ENCODE measurements at places on chromosomes 4 and X. TPM values are rescaled to one million over a fixed set of nuclear protein-coding genes. Genes with fewer than 3 reads are reported as not detected.

LRAT gene
- 0.12 TPM for total RNA-seq

FRG2 gene
- 0.12 TPM for total RNA-seq

GRPR gene
- not detected for total RNA-seq

VCX2 gene
- total RNA-seq: not detected

P2RY10 gene
- total RNA-seq: 54.5 TPM

HPGDS gene
- not detected for total RNA-seq

FAM241A gene
- 7.5 TPM for total RNA-seq

LANCL3 gene
- total RNA-seq: 0.04 TPM

DNA sequence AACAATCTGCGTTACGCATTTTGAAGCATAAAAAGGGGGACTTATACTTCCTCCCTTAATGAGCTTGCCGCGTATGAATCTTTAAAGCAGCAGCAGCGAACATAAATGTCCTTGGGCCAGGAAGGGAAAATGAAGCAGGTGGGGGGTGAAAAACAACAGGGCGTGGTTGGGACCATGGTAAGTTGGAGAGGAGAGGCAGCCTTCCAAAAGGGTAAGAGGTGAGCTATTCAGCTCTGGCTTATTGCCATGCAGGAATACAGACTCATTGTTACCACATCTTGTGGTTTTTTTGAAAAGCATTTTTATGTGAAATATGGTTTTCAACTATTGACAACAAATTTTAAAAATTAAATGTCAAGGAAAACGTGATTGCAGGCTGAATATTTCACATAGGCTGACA is 710.7 kb upstream of the FAM241A start:
- no peaks in the 10 kb centered on the region for H3K4me1 ChIP-seq
- H3K27me3 ChIP-seq: no peaks in the 10 kb centered on the region
- DNase-seq: no peak

- no peaks in the 10 kb centered on the region for H3K27me3 ChIP-seq
- no peak overlapping the region for H3K4me3 ChIP-seq
These were observed 90.4 kb upstream of the RASGEF1B start for GRCh38 chr4:81562093-81562492.

DNA sequence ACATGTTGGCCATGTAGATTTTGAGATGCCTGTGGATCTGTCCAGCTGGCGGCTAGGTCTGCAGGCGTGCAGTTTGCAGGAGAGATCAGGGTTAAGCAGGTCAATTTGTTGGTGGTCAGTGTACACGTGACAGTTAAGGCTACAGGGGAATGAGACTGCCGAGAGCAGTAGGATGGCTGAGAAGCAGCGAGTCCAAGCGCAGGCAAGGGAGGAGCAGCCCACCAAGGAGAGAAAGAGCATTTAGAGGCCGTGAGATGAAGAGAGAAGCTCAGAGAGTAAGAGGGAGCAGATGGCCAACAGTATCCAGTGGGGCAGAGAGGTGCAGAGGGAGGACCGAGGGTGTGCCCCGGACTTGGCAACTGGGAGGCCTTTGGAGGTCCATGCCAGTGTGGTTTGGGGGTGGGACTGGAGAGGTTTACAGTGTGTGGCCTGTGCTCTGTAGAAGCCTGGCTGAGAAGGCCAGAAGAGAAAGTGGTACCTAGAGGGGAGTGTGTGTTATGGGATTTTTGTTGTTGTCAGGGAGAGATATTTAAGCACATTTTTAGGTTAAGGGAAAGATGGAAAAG is 18.4 kb downstream of the SNX25 start:
- H3K36me3 ChIP-seq: no peaks in the 10 kb centered on the region
- no peak for DNase-seq
- no peak overlapping the region for H3K27ac ChIP-seq
- H3K27me3 ChIP-seq: no peaks in the 10 kb centered on the region

DNA sequence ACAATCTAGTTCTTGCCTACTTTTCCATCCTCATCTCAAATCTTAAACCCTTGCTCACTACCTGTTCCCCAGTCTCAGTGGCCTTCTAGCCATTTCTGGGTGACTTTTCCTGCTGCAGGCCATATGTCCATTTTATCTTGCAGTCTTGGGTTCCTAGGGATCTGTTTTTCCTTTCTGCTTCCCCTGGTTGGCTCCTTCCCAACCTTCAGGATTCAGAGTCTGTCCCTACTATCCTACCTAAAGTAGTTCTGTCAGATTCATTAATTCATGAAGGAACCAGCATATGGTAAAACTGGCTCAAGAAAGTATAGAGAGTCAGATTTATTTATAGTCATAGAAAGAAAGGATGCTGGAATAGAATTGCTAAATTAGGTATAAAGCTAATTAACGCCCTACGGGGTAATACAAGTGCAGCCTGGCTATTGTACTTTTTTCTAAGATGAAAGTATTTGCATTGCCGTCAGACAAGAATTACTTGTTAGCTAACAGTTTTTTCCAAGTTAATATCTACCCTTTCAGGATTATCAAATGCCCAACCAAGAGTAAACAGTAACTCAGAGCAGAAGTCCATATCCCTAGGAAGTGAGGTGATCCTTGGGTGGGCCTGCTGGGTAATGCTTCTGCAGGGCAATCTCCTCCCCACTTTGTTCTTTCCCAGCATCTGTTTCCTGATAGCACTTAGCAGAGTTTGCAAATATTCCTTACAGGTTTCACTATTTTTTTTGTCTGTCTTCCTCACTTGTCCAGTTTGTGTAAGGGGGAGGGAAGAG is 63.6 kb downstream of the REPS2 start:
- no peak overlapping the region for H3K27ac ChIP-seq
- H3K36me3 ChIP-seq: no peaks in the 10 kb centered on the region
- no peaks in the 10 kb centered on the region for H3K4me1 ChIP-seq
- no peak for DNase-seq
- no peaks in the 10 kb centered on the region for H3K27me3 ChIP-seq
- no peak overlapping the region for H3K4me3 ChIP-seq

- DNase-seq: no peak
- no peak overlapping the region for H3K4me3 ChIP-seq
- H3K27ac ChIP-seq: no peak overlapping the region
- no peaks in the 10 kb centered on the region for H3K36me3 ChIP-seq
These were observed 54.1 kb downstream of the SYTL5 start for GRCh38 chrX:38060331-38060878.

GRCh38 chrX:40263014-40263560 is 165.3 kb upstream of the BCOR start:
- H3K27me3 ChIP-seq: no peaks in the 10 kb centered on the region
- no peak for DNase-seq
- no peak overlapping the region for H3K4me3 ChIP-seq
- no peaks in the 10 kb centered on the region for H3K36me3 ChIP-seq
- no peak overlapping the region for H3K27ac ChIP-seq

GRCh38 chrX:35040871-35041270 is 98.3 kb downstream of the FAM47B start:
- no peaks in the 10 kb centered on the region for H3K27me3 ChIP-seq
- no peak overlapping the region for H3K27ac ChIP-seq
- no peaks in the 10 kb centered on the region for H3K4me1 ChIP-seq

- H3K4me3 ChIP-seq: no peak overlapping the region
- H3K27ac ChIP-seq: no peak overlapping the region
- H3K27me3 ChIP-seq: no peaks in the 10 kb centered on the region
- H3K4me1 ChIP-seq: peaks cover 25% of the 10 kb centered on the region
- H3K36me3 ChIP-seq: peaks cover 34% of the 10 kb centered on the region
These were observed 8.3 kb downstream of the RPS4X start for GRCh38 chrX:72268597-72269365.

GRCh38 chr4:138576684-138577083 is 334.5 kb upstream of the SLC7A11 start:
- no peak for DNase-seq
- no peak overlapping the region for H3K4me3 ChIP-seq
- H3K4me1 ChIP-seq: no peaks in the 10 kb centered on the region

GRCh38 chr4:2938906-2939305 is 24.3 kb downstream of the NOP14 start:
- H3K27me3 ChIP-seq: no peaks in the 10 kb centered on the region
- peak overlapping the region; percentile 43 for H3K27ac ChIP-seq
- peaks cover 57% of the 10 kb centered on the region for H3K36me3 ChIP-seq
- H3K4me3 ChIP-seq: peak overlapping the region; percentile 15
- peaks cover 29% of the 10 kb centered on the region for H3K4me1 ChIP-seq

GRCh38 chrX:72011734-72012133 is 101.1 kb downstream of the NHSL2 start:
- no peak for DNase-seq
- no peaks in the 10 kb centered on the region for H3K4me1 ChIP-seq
- H3K4me3 ChIP-seq: no peak overlapping the region
- no peaks in the 10 kb centered on the region for H3K36me3 ChIP-seq
- H3K27me3 ChIP-seq: peaks cover 9% of the 10 kb centered on the region
- H3K27ac ChIP-seq: no peak overlapping the region

GRCh38 chr4:36133086-36133485 is 111.2 kb downstream of the ARAP2 start:
- H3K4me3 ChIP-seq: no peak overlapping the region
- peaks cover 13% of the 10 kb centered on the region for H3K36me3 ChIP-seq
- H3K4me1 ChIP-seq: no peaks in the 10 kb centered on the region
- H3K27ac ChIP-seq: no peak overlapping the region
- DNase-seq: no peak

DNA sequence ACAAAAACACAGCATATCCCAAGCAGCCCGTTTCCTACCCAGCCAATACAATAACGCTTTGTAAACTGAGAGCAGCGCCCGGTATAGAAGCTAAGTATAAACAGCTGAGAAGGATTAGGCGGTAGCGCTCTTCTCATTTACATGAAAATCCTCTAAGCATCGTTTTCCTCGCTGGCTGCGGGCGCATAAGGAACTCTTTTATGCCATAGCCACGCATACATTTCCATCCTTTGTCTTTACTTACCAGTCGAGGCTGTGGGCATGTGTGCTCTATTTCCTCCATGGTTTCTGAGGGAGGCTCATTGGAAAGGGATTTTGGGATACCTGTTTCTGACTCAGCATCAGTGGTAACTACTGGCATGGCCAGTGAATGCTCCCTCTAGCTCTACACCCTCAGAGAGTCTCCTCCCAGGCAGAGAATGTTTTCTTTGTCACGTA is 383 bp downstream of the PCYT1B start:
- DNase-seq: no peak
- H3K27me3 ChIP-seq: peaks cover 21% of the 10 kb centered on the region
- peak overlapping the region; percentile 76 for H3K4me3 ChIP-seq
- no peaks in the 10 kb centered on the region for H3K36me3 ChIP-seq
- H3K27ac ChIP-seq: no peak overlapping the region
- H3K4me1 ChIP-seq: peaks cover 13% of the 10 kb centered on the region

DNA sequence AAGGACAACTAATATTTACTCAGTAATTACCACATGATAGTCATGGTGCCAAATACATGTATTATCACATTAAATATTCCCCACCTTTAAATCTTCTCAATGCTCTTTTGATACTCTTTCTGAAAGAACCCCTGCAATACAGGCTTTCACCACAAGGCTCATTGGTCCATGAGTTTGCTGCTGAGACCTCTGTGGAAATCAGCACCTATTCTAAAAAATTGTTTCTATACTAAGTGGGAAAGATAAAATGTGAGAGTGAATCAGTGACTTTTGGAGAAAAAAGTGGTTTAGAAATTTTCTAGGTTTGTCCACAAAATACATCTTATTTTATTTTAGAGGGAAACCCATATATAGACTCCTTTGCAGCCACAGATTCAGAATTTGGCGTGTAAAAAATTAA is 257.3 kb downstream of the ZIC3 start:
- H3K27ac ChIP-seq: no peak overlapping the region
- no peaks in the 10 kb centered on the region for H3K36me3 ChIP-seq
- H3K27me3 ChIP-seq: no peaks in the 10 kb centered on the region
- no peak for DNase-seq

GRCh38 chr4:125703443-125703842 is 388.7 kb downstream of the FAT4 start:
- no peaks in the 10 kb centered on the region for H3K4me1 ChIP-seq
- H3K27ac ChIP-seq: no peak overlapping the region
- no peaks in the 10 kb centered on the region for H3K27me3 ChIP-seq
- H3K4me3 ChIP-seq: no peak overlapping the region
- H3K36me3 ChIP-seq: no peaks in the 10 kb centered on the region

- no peaks in the 10 kb centered on the region for H3K36me3 ChIP-seq
- H3K27ac ChIP-seq: no peak overlapping the region
- peaks cover 4% of the 10 kb centered on the region for H3K4me1 ChIP-seq
- H3K27me3 ChIP-seq: no peaks in the 10 kb centered on the region
- DNase-seq: no peak
These were observed 293.8 kb upstream of the ARSJ start for GRCh38 chr4:114273238-114273637.

DNA sequence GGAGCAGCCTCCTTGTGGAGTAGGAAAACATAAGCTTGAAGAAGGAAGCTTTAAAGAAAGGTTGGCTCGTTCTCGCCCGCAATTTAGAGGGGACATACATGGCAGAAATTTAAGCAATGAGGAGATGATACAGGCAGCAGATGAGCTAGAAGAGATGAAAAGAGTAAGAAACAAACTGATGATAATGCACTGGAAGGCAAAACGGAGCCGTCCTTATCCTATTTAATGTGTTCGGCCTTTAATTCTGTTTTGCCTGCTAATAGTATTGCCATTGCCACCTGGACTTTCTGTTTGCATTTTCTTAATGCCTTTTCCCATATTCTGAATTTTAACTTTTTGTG is 1.4 kb downstream of the TCEAL1 start:
- H3K27ac ChIP-seq: no peak overlapping the region
- no peaks in the 10 kb centered on the region for H3K36me3 ChIP-seq
- DNase-seq: no peak
- peak overlapping the region; percentile 88 for H3K4me3 ChIP-seq
- peaks cover 12% of the 10 kb centered on the region for H3K4me1 ChIP-seq

- H3K4me3 ChIP-seq: no peak overlapping the region
- no peaks in the 10 kb centered on the region for H3K27me3 ChIP-seq
- peaks cover 12% of the 10 kb centered on the region for H3K36me3 ChIP-seq
- DNase-seq: no peak
These were observed 20.6 kb downstream of the MED28 start for GRCh38 chr4:17635056-17635455.

DNA sequence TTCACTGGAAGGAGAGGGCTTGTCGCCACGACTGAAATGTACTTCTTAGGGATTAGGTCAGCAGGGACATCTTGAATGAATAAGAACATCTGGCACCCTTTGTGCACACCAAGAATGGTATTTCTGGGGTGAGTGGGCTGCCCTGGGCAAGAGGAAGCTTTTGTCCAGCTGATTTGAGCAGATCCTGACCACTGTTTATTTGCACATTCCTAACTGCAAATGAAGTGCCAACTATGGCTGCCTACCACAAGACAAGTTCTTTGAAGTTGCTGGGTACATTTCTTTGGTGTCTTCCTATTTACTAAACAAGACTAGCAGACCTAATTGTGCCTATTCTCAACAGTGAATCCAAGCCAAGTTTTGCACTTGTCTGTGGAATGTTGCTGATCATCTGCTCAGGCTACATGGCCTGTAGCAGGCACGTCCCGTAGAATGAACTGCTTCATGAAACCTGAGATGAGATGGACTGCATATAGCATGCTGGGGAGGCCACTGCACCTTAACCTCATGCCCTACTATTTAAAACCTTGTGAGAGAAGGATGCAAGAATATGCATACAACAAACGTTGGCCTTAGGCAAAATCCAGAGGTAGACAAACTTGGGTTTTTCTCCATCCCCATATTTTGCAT is 45.0 kb downstream of the PIR start:
- DNase-seq: no peak
- H3K4me3 ChIP-seq: no peak overlapping the region
- H3K27me3 ChIP-seq: no peaks in the 10 kb centered on the region
- no peaks in the 10 kb centered on the region for H3K4me1 ChIP-seq
- no peaks in the 10 kb centered on the region for H3K36me3 ChIP-seq
